ENCODE measurements at places on chromosomes 7 and 10. TPM values are rescaled to one million over a fixed set of nuclear protein-coding genes. Genes with fewer than 3 reads are reported as not detected.

OGA gene
- 75.5 TPM for total RNA-seq

GRCh38 chr7:110704225-110704624 is 386.7 kb upstream of the LRRN3 start:
- DNase-seq = no peak

DNA sequence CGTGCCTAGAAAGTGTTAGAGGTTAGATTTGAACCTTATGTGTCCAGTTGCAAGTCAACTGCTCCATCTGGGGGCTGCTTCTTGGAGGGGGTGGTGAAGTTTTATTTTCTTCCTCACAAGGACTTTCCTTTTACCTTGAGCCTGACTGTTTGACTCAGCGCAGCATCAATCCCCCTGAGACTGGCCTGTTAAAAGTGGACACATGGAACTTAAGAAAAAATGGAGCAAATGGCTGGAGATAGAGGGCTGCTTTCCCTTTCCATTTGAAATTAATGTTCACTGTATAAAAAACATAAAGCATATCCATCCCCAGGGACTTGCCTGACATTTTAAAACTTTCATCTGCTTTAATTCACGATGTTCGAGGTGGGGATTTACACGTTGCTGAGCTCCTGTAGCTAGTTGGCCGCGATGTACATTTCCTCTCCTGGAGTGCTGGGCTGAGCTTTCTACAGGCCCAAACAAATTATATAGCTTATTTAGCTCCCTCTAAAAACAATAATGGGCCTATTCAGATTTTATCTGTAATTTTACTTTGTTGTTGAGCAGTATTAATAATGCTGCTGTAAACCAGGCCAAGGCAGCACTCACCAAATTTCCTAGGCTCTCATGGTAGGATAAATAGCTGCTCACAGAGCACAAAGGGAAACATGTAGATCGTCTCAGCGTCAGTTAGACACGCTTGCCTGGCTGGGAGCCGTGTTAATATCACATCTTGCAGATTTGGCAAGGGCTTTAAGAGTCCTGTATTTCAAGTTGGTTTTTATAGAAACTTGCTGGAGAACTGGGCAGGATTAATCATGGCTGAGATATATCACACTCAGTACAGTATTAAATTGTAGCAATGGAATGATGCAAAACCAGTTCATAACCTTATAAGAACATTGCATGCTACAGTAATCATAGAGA is 251.5 kb downstream of the LRMDA start:
- no peak for DNase-seq

DNA sequence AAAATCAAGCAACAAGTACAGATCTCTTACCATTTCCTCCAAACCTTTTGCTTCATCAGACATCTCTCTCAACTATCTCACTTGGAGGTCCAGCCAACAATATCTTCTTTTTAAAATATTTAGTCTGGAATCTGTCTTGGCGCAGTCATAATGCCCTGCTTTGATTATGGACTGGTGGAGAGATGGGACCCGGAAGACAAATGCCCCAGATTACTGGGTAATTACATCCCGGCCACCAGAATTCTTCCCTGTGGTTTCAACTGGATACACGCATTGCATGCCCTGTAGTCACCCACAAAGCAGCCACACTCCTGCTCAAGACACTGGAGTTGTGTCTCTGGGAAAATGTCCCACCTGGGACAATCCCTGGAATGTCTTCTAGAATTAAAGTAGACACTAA is 65.5 kb downstream of the BPGM start:
- DNase-seq = no peak
